ENCODE measurements at places on chromosomes 1 and 21.

GRCh38 chr1:206545351-206545750 lies 38.0 kb downstream of the RASSF5 start:
- DNase-seq = no peak

- DNase-seq = no peak
Observed at GRCh38 chr1:50047916-50048694, 24.4 kb upstream of the AGBL4 start.

GRCh38 chr1:158506369-158506987 lies 34.5 kb downstream of the OR10R2 start:
- DNase-seq = no peak

DNA sequence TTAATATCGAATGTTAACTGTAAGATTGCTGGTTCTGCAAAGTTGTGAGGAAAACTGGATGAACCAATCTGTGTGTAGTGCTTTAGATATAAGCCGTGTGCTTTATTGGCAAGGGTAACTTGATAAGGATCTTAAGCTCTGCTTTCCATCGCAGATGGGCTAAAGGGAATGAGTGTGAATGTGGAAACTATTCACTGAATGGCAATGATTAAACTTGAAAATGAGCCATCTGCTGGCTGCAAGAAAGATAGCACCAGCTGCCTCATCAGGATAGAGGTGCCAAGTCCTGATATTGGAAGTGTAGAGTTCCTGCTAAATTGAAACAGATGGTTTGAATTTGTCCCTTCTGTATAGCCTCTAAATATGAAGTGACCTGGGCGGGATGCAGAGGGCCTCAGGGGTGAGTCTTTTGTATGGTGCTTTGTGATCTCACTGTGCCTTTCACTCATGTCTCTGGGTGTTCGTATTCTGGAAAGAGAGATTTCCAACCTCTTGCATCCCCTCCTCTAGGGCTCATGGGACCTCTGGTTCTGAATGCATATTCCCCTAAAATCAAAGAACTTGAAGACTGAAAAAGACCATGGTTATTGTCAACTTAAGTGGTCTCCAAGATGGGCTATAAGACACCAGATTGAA lies 9.2 kb downstream of the FCRL3 start:
- DNase-seq = no peak

Measured in right atrium auricular region (tissue), 2 donors.